ENCODE measurements at places on chromosomes 6 and 20. TPM values are rescaled to one million over a fixed set of nuclear protein-coding genes. Genes with fewer than 3 reads are reported as not detected.

The RRAGD gene
- 173 TPM for total RNA-seq

The NRSN1 gene
- not detected for total RNA-seq

GRCh38 chr6:23213193-23213592 is 643.8 kb downstream of the HDGFL1 start:
- DNase-seq: no peak

GRCh38 chr6:160226118-160226591 is 32.5 kb downstream of the SLC22A2 start:
- DNase-seq: no peak

DNA sequence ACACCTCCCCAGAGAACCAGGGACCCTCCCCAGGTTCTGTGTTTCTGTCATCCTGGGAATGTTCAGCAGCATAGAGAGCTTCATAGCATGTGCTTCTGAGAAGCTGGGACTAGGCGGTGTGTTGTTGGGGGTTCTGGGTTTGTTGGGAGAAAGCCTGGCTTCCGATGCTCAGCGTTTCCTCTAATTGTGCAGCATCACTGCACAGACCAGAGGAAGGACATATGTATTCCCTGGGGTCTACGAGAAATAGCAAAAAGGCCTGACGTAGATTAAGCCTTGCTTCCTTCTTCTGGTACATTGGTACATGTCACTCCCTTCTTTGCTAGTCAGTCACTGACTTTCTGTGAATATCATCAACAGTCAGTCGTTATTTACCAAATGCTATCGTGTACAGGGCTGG is 96.9 kb upstream of the SGK1 start:
- no peak for DNase-seq

All from gastrocnemius medialis (tissue), 4 donors.